ENCODE measurements at places on chromosomes 7 and 10.

GRCh38 chr7:93663561-93664299 lies 89.2 kb upstream of the CALCR start:
- no peak for DNase-seq

GRCh38 chr7:45057878-45058277 lies 30.9 kb downstream of the NACAD start:
- no peak for DNase-seq

DNA sequence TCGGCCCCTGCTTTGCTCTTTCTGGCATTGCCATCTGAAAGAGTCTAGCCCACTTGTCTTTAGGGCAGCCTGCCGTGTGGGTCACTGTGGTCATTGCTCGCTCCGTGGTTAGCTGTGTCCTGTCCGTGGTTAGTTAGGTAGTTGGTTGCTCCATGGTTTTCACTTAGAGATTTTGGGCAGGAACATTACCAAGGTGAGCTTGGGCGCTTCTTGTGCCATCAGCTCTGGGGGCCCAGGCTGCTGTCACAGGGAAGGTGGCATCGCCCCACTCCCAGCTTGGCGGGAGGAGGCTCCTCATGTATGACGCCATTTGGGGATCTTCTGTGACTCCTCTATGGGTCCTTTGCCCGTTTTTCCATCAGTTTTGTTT lies 53.1 kb downstream of the INPP5A start:
- DNase-seq = no peak

GRCh38 chr7:41693150-41693997 lies 9.5 kb downstream of the INHBA start:
- no peak for DNase-seq

GRCh38 chr7:27143023-27143949 lies at the start of gene HOXA5:
TSS of gene HOXA5 (minus strand) at chr7:27143681. CDS start at chr7:27143607, 74 bp downstream.
- no peak for DNase-seq

All from stimulated activated CD8-positive, alpha-beta memory T cell treated with anti-CD3 and anti-CD28 coated beads, Interleukin-15, amount 100 ng/mL, for 4 hours (primary cell).